A549 (cell line): ENCODE measurements at places on chromosomes 6 and 20. TPM values are rescaled to one million over a fixed set of nuclear protein-coding genes. Genes with fewer than 3 reads are reported as not detected.

FITM2 gene
- 12.1 to 16.0 TPM (median 15.4 TPM) in 3 replicates for polyA plus RNA-seq

MYLK2 gene
- polyA plus RNA-seq, result 0.36 to 0.63 TPM (median 0.51 TPM) in 3 replicates

ZNF512B gene
- 14.4 to 17.6 TPM (median 16.8 TPM) in 3 replicates for polyA plus RNA-seq

WFDC5 gene
- polyA plus RNA-seq, result not detected in 3 replicates

SLC17A3 gene
- 3.8 to 5.3 TPM (median 4.4 TPM) in 3 replicates for polyA plus RNA-seq

SCRT2 gene
- polyA plus RNA-seq, result not detected in 3 replicates
